A673 (cell line): ENCODE measurements at places on chromosomes 6 and 20. TPM values are rescaled to one million over a fixed set of nuclear protein-coding genes. Genes with fewer than 3 reads are reported as not detected.
A peak's percentile ranks its signal among the peaks of the same experiment; 100 is the strongest.

The SHLD1 gene
- 5.8 and 7.1 TPM in 2 replicates for total RNA-seq

The MOG gene
- total RNA-seq, result not detected in 2 replicates

The SIRPA gene
- 81.0 and 81.2 TPM in 2 replicates for total RNA-seq

The TMEM217 gene
- 0.37 TPM in 1 of 2 replicates, not detected in the other for total RNA-seq

The TGM6 gene
- not detected in 2 replicates for total RNA-seq

The SLC22A3 gene
- not detected in 2 replicates for total RNA-seq

The RBPJL gene
- total RNA-seq, result not detected in 2 replicates

DNA sequence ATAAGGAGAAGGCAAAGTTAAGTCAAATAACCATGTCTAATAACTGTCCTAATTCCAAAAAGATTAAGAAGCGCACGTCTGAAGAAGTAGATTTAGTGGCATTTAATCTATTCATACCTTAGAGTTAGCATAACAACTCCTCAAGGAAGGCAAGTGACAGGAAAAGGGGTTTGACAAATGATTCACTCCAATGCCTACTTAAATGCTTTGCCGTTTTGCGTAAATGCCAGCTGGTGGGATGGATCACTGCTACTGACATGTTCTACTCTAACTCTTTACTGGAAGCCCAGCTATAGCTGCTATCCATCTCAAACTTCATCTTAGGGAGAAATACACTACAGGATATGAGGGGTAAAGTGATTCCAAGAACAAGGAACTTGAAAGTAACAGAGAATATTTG lies 347.3 kb upstream of the RUNX2 start:
- no peaks in the 10 kb centered on the region for H3K27me3 ChIP-seq
- no peak overlapping the region for H3K27ac ChIP-seq
- no peaks in the 10 kb centered on the region for H3K36me3 ChIP-seq
- DNase-seq, result peak; percentile 69
- peaks cover 14% of the 10 kb centered on the region for H3K4me1 ChIP-seq
- H3K4me3 ChIP-seq, result no peak overlapping the region

- no peak for DNase-seq
- no peaks in the 10 kb centered on the region for H3K36me3 ChIP-seq
- H3K4me3 ChIP-seq, result no peak overlapping the region
- H3K27me3 ChIP-seq, result no peaks in the 10 kb centered on the region
- no peak overlapping the region for H3K27ac ChIP-seq
- no peaks in the 10 kb centered on the region for H3K4me1 ChIP-seq
Measured at GRCh38 chr6:4264081-4264480, 128.7 kb upstream of the ECI2 start.

GRCh38 chr6:24492475-24492874 lies 2.3 kb upstream of the ALDH5A1 start:
- no peak overlapping the region for H3K27ac ChIP-seq
- H3K4me1 ChIP-seq, result peaks cover 3% of the 10 kb centered on the region
- no peaks in the 10 kb centered on the region for H3K27me3 ChIP-seq
- H3K4me3 ChIP-seq, result no peak overlapping the region

- H3K36me3 ChIP-seq, result no peaks in the 10 kb centered on the region
- no peaks in the 10 kb centered on the region for H3K27me3 ChIP-seq
- no peak overlapping the region for H3K4me3 ChIP-seq
- no peak overlapping the region for H3K27ac ChIP-seq
- H3K4me1 ChIP-seq, result no peaks in the 10 kb centered on the region
- no peak for DNase-seq
Measured at GRCh38 chr6:100488244-100488643, 23.5 kb upstream of the SIM1 start.

DNA sequence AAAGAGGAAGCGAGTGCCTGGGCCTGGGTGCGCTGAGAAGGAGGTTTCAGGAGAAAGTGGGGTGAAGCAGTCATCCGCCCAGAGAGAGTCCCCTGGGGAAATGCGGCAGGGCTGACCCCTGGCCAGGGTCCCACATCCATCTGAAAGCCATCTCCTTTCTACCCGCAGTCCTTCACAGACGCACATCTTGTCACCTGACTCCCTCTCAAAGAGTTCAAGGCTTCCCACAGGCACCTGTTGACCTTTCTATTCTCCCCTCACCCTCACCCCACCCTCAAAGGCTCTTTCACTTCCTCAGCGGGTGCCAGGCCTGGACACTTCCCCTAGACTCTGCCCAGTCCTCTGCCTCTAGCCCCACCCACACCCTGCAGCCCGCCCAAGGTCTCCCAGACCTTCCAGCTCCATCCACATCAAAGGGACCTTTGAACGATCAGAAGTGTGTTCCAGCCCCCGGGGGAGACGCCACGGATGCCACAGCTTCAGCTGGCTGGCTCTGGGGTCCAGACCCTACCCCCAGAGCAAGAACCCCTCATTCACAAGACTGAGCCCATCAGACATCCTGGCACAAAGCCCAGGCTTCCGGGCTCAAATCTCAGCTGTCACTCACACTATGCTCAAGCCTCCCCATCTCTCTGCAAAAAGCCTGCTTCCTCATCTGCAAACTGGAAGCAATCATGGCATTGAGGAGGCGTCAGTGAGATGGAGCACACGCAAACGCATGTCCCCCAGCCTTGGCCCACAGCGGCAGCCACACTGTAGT lies 2.1 kb downstream of the CTSZ start:
- H3K36me3 ChIP-seq, result no peaks in the 10 kb centered on the region
- H3K27ac ChIP-seq, result no peak overlapping the region
- H3K4me3 ChIP-seq, result no peak overlapping the region

GRCh38 chr6:152112491-152113261 lies 305.2 kb downstream of the ESR1 start:
- H3K36me3 ChIP-seq, result no peaks in the 10 kb centered on the region
- DNase-seq, result no peak
- H3K27me3 ChIP-seq, result no peaks in the 10 kb centered on the region
- H3K4me3 ChIP-seq, result no peak overlapping the region
